Esophagus squamous epithelium (tissue), 5 donors: ENCODE measurements at places on chromosomes 12 and 14. TPM values are rescaled to one million over a fixed set of nuclear protein-coding genes. Genes with fewer than 3 reads are reported as not detected.

C12orf75 gene
- total RNA-seq = 11.6 TPM

MMP19 gene
- total RNA-seq = 1.8 TPM

OTOGL gene
- 0.04 TPM for total RNA-seq

TAS2R30 gene
- total RNA-seq = 0.50 TPM

- DNase-seq = no peak
Observed at GRCh38 chr12:50932787-50933280, 19.5 kb upstream of the HIGD1C start.

DNA sequence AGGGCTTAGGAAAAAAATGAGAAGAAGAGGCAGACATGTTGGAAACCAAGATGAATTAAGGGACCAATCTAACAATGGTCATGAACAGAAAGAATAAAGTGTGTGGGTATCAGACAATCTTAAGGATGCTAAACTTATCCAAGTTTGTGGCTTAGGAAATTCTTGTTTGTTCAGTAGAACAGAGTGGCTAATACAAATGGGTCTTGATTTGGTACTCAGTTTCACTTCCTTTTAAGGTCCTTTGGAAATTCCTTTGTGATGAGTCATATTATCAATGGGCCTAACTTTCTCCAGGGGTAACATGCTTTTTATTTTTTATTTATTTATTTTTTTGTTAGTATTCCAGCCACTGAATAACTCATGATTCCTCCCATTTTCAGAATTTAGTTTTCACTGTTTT, 1154.7 kb upstream of the FLRT2 start:
- DNase-seq = no peak

DNA sequence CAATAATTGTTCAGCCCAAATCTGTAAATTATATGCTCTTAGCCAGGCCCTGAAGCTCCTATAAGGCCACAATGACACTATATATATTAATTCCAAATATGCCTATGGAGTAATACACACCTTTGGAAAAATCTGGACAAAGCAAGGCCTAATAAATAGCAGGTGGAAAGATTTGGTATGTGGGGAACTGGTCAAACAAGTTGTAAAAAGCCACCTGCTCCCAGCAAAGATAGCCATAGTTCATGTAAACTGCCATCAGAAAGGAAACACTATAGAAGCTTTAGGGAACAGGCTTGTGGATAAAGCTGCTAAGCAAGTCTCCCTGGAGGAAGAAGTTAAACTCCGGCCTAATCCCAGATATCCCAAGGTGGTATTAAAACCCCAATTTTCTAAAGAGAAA, 29.7 kb downstream of the PRMT8 start:
- DNase-seq = no peak
